ENCODE measurements at places on chromosomes 4 and X.

DNA sequence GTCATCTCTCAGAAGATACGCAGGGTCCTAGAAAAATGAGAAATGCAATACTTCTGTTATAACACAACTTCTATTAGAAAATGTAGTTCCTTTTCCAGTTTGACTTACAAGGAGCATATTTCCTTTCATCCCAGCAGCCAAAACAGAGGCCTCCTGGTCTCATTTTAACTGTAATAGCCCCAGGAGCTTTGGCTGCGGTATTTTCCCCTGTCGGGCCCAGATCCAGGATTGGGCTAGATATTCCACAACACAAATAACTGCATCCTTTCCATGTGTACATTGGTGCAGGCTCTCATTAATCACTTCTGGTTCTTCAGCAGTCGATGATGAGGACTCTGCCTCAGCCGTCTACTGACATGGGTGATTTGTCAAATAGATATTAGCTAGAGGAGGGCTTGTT, 166.1 kb downstream of the TENM3 start:
- no peak for DNase-seq

DNA sequence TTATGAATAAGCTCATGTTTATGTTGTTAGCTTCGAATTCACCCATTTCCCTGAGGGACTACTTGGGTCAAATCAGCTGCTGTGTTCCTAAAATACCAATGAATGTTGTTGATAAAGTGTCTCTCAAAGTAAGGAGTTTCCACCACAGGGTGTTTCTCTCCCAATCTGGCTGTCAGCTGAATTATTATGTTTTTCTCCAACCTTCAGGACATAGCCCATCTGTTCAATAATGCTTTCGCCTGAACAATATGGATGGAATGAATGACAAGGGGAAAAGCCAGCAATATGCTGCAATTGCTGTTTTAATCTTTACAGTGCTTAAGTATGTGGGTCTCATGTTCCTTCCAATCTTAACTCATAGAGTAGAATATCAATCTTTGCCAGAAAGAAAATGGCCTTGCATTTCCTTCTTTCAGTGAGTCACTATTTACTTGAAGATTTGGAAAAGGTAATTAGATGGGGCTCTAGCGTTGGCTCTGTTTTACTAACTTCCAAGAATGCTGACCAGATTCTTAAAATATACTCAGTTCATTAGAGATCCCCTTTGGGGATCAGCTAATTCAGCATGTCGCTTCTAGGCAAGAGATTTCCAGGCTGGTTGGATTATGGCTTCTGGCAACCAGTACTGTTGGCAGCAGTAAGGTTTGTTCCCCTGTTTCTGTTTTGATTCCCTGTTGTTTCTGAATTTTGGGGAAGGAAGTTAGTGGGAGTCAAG, 410.5 kb downstream of the PPP3CA start:
- no peak for DNase-seq

- DNase-seq, result no peak
Observed at GRCh38 chr4:41197495-41197894, 16.8 kb downstream of the APBB2 start.

DNA sequence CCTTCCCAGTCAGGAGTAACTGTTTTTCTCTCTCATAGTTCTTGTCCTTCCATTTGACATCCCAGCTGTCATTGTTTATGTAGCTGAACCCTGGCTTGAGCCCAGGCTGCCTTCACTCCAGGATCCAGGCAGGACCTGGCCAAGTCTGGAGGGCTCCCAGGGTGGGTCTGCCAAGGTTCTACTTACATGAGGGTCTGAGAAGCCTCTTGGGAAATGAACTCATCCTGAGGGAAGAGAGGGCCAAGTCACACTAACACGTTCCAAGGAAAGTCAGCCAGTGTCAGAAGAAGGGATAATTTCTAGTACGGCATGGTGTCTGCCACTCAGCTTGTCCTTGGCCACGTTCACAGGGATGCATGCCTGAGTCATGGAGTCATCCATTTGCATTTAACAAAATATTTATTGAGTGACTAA, 54.8 kb upstream of the SRD5A3 start:
- DNase-seq, result no peak

- DNase-seq, result no peak
Observed at GRCh38 chr4:5069901-5070300, 18.6 kb downstream of the STK32B start.

DNA sequence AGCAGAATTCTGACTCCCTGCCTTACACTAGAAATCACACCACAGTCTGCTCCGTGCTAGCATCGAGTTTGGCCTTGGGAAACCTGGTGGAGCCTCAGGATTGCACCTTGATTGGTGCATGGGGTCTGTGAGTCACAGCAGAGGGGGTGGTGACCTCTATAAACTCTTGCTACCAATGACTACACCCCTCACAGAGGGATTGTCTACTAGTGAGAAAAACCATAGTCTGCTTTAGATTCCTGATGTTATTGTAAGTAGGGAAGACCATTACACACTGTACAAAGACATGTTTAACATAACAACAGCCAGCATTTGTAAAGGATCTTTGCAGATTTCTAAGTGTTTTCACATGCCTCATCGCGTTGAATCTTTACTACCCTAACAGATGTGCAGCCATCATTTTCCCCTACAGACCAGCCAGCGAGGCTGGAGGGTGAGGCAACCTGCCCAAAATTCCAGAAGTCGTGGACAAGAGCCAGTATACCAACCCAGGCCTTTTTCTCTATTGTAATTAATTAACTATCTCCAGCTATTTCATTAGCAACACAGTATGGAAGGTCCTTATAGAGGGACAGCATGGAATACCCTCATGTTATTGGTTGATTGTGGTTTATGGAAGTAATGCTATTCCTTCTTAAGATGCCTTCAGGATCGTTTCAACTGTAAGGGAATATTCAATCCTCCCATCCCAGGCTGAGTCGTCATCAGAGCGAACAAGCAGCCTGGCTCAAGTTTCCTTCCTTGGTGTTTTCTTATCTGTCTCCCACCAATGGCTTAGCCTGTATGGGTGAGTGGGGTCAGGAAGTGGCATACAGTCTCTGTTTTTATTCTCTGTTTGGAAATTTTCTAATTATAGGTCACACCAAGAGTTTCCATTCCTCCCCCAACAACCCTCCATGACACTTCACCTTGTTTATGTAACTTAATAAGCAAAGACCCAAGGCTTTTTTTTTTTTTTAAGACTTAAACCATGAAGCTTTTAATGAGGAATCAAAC, 55.9 kb upstream of the KDR start:
- no peak for DNase-seq

DNA sequence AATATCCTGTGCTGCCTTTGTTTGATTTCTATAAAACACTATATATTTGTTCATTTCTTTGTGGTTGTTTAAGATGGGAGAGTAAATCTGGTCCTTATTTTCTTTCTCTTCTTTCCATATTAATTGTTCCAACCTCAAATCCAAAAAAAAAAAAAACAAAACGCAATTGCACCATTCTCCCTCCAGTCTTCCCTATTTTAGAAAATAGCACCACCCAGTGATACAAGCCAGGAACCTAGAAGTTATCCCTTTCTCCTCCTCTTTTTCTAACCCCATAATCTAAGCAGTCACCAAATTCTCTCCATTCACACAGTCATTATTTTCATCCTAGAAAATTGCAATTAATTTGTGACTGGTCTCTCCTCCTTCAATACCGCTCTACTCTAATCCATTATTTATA, 107.8 kb downstream of the GABRA3 start:
- DNase-seq, result no peak

DNA sequence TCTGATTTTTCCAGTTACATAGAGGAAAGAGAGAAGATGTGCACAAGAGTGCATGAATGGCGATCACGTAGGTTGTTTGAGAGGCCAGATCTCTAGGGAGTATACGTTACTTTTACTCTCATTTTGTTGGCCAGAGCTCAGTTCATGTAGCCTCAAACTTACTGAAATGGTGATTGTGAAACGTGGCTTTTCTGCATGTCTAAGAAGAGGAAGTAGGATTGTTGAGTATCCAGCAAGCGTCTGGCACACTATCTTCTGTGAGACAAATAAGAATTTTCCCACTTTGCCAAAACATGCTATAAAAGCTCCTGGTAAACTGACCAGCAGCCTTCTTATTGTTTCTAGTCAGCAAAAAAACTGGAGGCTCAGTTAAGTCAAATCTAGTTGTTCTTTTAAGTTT, 264.5 kb upstream of the EMCN start:
- no peak for DNase-seq

DNA sequence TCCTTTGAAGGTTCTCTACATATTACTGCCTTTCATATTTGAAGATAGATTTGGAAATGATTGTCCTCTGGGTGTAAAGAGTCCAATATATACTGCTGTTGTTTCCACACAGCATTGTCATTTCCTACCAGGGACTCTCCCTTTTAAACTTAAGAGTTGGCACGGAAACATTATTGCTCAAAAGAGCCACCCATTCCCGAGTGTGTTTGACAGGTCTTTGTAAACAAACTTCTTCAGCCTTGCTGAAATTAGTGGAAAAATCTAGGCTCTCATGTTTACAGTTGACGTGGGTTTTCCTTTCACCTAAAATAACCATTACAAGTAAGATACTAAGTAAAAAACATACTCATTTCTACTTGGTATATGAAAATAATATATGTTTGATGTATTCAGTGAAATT, 111.4 kb upstream of the LIMCH1 start:
- no peak for DNase-seq

- no peak for DNase-seq
Observed at GRCh38 chr4:101050088-101050836, 297.1 kb downstream of the PPP3CA start.

DNA sequence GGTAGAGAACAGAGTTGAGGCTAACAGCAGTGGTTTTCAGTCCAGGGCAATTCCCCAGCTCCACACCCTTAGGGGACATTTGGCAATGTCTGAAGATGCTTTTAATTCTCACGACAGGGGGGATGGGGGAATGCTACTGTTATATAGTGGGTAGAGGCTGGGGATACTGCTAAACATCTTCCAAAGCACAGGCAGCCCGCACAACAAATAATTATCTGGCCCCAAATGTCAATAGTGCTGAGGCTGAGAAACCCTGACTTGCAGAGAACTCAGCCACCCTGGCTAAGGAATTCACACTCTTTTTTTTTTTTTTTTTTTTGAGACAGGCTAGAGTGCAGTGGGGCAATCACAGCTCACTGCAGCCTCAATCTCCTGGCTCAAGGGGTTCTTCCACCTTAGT, 60.6 kb downstream of the POLR2B start:
- no peak for DNase-seq

GRCh38 chr4:25621027-25621930, 34.4 kb upstream of the SLC34A2 start:
- no peak for DNase-seq

DNA sequence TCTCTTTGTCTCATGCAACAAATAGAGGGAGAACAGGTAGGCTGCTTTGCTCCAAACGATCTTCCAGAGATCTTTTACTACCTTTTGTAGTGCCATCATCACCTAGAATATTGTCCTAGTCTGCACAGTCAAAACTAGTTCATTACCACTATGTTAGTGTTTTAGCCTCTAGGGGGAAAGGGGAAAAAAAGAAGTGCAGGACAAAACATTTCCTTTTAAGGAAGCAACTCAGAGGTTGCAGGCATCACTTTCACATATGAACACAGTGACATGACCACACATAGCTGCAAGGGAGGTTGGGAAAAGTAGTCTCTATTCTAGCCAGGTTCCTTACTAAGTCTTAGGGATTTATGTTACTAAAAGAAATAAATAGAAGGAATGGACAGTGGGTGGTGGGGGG, 39.3 kb upstream of the RAP2C start:
- DNase-seq, result no peak

DNA sequence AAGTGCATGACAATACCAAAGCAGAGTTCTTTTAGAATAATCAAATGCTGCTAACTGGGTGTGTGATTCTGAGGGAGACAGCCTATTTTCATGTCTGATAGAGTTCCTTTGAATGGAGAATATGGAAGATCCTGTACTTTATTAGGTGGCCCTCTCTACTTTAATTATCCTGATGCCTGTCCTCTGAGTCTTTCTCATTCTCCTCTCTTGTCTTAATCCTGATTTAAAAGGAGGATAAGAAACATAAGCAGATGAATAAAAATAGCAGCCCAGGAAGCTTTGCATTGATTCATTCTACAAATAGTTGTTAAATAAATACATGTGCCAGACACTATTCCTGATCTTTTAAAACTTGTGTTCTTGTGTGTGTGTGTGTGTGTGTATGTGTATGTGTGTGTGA, 387.3 kb downstream of the SPRY1 start:
- no peak for DNase-seq

DNA sequence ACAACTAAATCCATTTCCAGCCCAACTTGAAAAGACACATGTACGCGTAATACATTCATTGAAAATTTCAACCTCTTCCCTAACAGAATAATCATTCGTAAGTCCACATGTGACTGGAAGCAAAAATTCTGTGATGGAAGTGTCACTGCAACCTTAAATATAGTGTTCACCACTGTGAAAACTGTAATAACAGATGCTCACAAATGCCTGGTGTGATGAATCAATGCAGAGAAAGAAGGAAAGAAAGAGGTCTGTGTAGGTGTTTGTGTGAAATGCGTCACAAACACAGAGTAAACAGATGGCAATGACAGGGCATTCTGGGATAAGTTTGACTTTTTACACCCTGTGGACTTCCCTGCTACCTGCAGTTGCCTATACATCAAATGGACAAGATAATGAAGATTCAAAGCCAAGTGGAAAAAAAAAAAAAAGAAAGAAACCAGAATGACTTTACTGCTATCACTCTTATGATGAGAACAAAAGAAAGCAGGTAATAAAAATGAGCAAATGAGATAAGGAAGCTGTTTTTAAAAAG, 123.3 kb downstream of the EPHA5 start:
- no peak for DNase-seq

- peak; percentile 61 for DNase-seq
Observed at GRCh38 chrX:37755025-37755424, 24.8 kb upstream of the CYBB start.

- DNase-seq, result no peak
Observed at GRCh38 chr4:8351931-8352367, 82.4 kb downstream of the HTRA3 start.

GRCh38 chr4:79233820-79234219, 92.0 kb downstream of the NAA11 start:
- no peak for DNase-seq

DNA sequence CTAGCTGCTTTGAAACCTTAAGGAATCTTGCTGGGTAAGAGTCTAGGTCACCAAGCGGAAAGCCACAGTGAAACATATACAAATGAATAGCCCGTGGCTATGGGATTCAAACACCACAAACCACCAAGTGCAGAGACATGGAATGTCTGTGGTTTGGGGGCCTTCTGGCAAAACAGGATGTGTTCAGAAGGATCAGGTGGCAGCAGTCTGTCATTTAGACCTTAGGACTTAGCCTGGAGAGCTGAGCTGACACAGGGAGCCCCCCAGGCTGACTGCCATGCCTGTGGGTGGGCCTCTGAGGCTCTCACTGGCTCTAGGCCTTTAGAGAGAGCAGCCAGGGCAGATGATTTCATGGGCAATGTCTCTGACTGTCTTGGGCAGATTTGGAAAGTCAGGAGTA, 225.6 kb downstream of the FBXW7 start:
- no peak for DNase-seq

- no peak for DNase-seq
Observed at GRCh38 chr4:183422962-183423631, 21.3 kb upstream of the CDKN2AIP start.

GRCh38 chr4:98283219-98284189, 22.3 kb downstream of the RAP1GDS1 start:
- DNase-seq, result no peak

GRCh38 chr4:98377559-98377958, 116.4 kb downstream of the RAP1GDS1 start:
- no peak for DNase-seq

Data from CD4-positive, alpha-beta T cell treated with Interleukin-15 for 1 hour (primary cell).